RCC 7860 (cell line): ENCODE measurements at places on chromosomes 7 and 10.

DNA sequence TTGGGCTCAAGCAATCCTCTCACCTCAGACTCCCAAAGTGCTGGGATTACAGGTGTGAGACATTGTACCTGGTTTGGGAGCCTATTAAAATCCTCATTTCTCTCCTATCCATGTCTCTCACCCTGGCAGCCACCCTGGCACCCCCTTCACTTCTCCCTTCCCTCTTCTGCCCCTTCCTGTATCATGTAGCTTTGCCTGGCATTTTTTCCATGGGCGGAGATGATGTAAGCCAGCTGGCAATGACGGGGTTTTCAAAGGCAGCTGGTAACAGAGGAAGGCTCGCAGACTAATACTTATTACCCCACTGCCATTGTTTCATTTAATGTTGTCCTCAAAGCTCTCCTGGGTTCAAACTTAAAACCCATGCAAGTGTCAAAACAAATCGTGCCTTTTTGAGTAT lies 61.9 kb downstream of the RGS10 start:
- no peak for DNase-seq

- DNase-seq = no peak
Observed at GRCh38 chr10:77738496-77739158, 101.0 kb upstream of the KCNMA1 start.

- no peak for DNase-seq
Observed at GRCh38 chr10:51241461-51241860, 167.2 kb downstream of the PRKG1 start.

DNA sequence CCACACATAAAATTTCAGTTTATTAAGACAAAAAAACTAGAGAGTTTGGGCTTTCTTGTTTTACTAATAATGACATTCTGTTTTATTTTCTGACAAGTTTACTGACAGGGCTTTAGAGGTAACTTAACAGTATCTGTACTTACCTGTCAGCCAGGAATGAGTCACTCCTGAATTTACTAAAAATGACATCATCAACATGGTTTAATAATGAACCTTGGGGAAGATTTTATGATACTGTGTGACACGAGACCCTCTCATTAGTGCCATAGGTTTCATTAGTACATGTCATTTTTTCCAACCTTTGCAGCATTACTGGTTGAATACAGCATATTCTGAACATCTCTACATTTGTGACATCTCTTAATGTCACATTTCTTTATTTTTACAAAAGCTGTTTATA lies 131.1 kb downstream of the KCND2 start:
- DNase-seq = no peak

GRCh38 chr10:46307281-46308112 lies 20.7 kb downstream of the ANTXRL start:
- DNase-seq = no peak

GRCh38 chr7:18580950-18581349 lies 85.4 kb downstream of the HDAC9 start:
- DNase-seq = no peak

GRCh38 chr10:111354859-111355258 lies 278.0 kb downstream of the ADRA2A start:
- no peak for DNase-seq

DNA sequence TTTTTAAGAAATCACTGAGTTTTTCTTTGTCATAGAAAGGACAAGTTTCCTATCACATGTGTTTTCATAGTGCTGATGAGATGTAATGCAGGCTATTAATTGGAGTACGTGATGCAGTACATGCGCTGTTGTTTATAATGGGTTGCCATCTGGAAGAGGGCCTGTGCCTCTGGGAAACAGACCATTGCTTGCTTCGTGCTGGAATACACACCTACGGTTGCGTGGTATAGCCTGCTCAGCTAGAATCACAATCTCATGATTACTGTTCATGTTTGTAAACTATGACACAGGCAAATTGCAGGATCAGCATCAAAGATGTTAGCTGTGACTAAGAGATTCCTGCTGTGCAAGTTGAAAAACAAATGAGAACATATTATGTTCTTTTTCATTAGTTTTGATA lies 107.2 kb upstream of the STEAP1B start:
- DNase-seq = no peak

GRCh38 chr7:137953665-137954470 lies 48.0 kb downstream of the CREB3L2 start:
- DNase-seq = peak; percentile 88

GRCh38 chr7:66355756-66356155 lies 150.6 kb downstream of the TPST1 start:
- DNase-seq = no peak

DNA sequence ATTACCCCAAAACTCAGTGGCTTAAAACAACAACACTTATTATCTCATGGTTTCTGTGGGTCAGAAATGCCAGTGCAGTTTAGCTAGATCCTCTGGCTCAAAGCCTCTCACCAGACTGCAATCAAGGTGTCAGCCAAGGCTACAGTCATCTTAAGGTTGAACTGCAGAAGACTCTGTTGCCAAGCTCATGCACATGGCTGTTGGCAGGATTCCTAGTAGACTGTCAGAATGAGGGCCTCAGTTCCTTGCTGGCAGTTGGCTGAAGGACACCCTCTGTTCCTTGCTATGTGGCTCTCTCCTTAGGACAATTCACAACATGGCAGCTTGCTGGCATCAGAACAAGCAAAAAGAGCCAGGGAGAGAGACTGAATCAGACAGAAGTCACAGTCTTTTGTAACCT lies 34.7 kb downstream of the TOMM7 start:
- DNase-seq = no peak

- DNase-seq = no peak
Observed at GRCh38 chr7:138545123-138545522, 85.1 kb downstream of the TRIM24 start.

GRCh38 chr10:103761075-103761920 lies 94.1 kb downstream of the SH3PXD2A start:
- DNase-seq = no peak
